Left renal cortex interstitium (tissue), 4 donors: ENCODE measurements at places on chromosomes 4 and X.

DNA sequence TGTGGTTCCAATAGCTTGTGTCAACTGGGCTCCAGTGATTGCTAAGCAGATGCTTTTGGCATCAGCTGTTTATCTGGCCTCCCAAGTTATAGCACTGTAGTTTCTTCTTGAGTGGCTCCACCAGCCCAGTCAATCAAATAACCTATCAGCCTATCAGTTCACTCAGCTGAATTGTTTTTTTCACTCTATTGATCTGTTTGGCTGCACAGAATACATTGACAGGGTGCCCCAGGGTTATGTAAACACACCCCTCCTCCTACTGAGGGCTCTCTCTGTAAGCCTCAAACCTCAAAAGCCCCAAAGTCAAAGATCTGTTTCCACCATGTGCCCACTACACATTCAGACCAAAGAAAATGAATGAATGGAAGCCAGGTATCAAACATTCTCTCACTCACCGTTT lies 214.0 kb downstream of the HS6ST2 start:
- DNase-seq = no peak

- DNase-seq = no peak
Measured at GRCh38 chr4:114597410-114598115, 1.0 kb upstream of the UGT8 start.

DNA sequence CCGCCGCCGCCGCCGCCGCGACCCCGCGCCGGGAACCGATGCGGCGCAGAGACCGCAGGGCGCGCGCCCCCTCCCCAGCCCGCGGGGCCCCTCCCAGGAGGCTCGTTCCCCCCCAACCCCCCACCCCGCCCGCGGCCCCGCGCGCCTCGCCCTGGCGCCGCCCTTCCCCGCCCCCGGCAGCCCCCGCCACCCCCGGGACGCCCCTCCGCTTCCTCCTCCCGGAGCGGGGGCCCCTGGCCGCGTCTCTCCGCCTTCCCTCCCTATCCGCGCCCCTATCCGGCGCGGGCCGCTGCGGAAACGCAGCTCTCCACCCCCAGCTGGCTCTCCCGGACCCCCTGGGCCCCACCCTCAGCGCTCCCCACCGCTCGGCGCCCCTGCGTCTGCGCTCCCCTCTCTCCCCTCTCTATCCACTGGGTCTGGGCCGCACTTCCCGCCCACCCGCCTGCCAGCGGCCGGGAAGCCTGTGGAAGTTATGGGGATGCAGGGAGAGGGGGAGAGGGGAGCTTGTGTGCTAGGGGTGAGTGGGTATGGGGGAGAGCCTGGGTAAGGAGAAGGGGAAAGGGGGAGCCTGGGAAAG lies at the start of gene TMEM271:
Gene TMEM271 (minus strand): TSS at position 51 of the 577 bp plus-strand sequence. CDS start 233 bp downstream, outside the sequence.
- no peak for DNase-seq

DNA sequence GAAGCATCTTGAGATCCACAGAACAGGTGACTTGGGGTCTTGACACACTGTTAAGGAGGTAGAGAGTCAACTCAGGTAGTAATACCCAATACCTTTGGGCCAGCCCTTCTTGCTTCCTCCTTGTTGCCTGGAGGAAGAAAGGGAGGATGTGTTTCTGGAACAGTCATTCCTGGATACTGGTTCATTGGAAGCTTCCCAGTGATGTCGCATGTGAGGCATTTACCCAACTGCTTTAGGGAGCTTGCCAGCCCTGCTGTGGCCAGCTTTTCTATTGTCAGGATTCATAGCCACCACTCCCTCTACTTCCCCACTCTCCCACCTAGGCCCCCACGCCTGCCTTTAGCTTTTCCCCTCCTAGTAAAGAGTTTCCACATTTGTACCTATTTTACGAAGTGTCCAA lies 310.3 kb upstream of the PRPS2 start:
- no peak for DNase-seq

DNA sequence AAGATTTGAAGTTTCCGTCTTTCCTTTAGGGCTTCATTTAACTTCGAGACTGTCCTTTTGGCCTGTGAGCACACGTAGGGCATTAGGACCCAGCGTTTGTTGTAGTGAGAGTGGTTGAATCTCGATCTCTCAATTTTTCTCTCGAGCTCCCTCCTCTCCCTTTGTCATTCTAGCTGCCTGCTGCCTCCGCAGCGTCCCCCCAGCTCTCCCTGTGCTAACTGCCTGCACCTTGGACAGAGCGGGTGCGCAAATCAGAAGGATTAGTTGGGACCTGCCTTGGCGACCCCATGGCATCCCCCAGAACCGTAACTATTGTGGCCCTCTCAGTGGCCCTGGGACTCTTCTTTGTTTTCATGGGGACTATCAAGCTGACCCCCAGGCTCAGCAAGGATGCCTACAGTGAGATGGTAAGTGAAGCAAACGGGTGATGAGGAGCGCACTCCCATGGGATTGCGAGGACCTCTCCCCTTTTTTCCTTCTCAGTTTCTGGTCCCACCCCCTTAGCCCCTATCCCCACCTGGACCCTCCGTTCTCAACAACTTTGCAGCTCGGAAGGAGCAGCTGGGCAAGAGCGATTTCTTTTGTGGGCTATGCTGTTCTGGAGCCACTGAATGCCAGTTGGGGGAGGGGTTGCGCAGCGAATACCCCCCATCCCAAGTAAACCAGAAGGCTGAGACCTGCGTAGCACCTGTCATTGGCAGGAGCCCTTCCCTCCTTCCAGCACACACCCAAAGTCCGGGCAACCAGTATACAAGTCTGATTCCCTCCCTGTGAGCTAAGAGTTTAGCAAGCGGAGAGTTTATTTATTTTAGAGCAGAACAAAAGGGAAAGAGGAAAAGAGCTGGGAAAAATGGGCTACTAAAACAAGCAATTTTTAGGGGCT lies at the start of gene TMEM35A:
Gene TMEM35A (plus strand): TSS at position 164 of the 883 bp plus-strand sequence. CDS start 124 bp downstream, at position 288.
- DNase-seq = no peak

DNA sequence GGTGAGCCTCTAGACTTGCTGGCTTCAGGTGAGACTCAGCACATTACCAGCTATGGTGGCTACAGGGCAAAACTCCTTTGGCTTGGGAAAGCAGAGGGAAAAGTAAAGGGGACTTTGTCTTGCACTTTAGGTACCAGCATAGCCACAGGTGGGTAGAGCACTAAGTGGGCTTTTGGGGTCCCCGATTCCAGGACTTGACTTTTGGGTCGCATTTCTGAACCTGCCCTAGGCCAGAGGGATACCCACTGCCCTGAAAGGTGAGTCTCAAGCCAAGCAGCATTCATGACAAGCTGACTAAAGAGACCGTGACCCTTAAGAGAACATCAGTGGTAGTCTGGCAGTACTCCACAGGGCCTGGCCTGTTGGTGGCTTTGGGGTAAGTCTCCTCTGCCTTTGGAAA lies 224.8 kb downstream of the CFAP299 start:
- DNase-seq = no peak

- DNase-seq = no peak
Measured at GRCh38 chr4:3387154-3387942, 54.4 kb upstream of the HGFAC start.

- no peak for DNase-seq
Measured at GRCh38 chr4:77653162-77653758, 47.6 kb downstream of the CXCL13 start.

DNA sequence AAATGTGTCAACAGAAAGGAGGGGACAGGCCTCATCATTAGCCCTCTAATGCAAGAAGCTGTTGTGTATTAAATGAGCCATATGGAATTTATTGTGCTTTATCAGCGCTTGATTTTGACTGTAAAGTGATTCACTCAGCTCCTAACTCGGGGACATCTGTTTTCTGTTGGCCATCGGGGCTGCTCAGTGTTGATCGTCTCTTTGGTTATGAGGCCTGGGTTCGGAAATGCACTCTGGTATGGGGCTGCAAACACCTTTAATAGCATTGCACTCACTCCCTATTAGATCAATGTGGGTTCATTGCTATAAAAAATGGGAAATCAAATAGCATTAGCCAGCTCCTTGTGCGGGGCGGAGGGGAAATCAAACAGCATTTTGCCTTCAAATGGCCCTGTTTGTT lies 6.4 kb downstream of the ARX start:
- DNase-seq = no peak

DNA sequence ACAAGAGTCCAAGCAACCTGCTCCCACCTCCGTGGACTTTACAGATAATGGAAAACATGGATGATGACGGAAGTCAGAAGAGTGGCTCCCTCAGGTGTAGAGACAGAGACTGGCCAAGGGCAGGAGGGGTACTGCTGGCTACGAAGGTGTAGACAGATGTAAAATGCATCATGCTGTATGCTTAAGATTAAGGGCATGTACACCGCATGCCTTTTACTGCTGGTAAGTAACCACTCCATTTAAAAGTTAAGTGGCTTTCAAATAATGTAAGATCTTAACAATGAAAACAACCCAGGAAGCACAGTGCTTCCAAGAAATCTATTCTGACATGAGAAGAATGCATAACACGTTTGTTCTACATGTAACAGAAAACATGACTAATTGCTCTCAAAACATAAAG lies 76.9 kb upstream of the FAM9B start:
- DNase-seq = no peak

GRCh38 chr4:15667006-15667405 lies 11.8 kb upstream of the FBXL5 start:
- no peak for DNase-seq
